ENCODE measurements at places on chromosomes 1 and 21.

- no peak for DNase-seq
These were observed 12.0 kb downstream of the MIIP start for GRCh38 chr1:12031039-12031980.

GRCh38 chr1:77200293-77200692 is 18.9 kb downstream of the PIGK start:
- no peak for DNase-seq

DNA sequence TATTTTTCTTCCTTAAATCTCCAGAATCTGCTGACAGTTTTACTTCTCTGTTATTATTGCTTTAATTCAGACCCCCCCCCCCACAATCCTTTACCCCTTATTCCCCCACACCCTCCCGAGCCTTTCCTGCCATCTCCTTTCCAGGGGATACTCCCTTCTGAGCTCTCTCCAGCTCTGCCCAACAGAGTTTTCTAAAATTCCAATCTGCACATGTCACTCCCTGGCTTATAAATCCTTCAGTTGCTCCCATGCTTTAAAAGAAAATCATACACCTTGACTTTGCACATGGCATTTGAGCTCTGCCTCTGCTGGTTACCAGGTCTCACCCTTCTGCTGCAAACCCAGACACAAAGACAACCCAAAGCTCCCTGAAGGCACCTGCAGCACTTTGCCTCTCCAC is 11.7 kb upstream of the EPS8L3 start:
- no peak for DNase-seq

DNA sequence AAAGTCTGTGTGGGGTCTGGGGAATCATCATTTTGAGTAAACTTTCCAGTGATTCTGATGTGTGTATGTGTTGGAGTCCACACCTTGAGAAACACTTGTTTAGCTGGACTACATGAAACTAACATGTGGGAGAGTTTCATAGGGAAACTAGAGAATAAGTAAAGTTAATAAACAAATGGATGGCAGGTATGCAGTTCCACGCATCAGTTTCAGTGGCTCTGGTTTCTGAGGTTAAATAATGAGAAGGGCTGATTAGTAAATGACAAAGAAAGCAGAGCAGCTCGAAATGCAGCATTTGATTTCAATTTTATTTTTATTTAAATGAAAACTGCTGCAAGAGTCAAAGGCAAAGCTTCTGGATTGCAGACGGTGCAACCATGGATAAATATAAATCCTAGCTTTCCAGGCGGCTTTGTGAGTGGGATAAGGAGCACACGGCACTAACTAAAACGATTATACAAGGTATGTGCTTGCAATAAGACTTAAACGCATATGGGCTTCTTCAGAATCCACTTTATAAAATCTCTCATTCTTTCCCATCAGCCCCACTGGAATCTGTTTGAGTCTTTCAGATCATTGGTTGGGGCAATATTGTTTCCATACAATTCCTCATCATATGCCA is 310.7 kb downstream of the PLPP3 start:
- no peak for DNase-seq

DNA sequence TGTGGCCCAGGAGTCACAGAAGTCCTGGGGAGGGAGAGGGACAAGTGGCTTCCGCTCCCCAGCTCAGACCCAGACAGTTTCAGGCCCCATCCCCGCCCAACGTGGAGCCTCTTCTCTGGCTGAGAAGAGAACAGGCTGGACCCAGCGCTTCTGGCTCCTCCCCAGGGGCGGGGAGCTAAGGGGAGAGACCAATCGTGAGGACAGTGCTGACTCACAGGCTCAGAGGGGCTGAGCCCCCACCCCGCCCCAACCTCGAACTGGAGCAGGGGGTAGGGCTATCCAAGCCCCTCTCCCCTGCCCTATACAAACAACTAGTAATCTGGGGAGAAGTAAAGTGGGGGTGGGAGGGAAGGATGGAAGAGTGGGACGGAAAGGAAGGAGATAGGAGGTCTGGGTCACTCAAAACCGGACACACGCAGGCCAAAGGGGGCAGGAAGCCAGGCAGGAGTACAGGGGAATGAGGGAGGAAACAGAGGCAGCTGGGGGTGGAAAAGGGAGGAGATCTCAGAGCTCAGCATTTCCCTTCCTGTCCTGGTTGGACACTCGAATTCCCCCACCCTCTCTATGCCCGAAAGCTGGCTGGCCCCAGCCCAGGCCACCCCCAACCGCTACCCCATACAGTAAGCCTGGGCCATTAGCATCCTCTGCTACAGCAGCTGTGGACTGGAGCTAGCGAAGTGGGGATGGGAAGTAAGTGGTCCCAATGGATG is at the start of gene SHC1:
SHC1 (minus strand) TSS at position 117 of the 710 bp plus-strand sequence. CDS start 221 bp downstream, outside the sequence.
- no peak for DNase-seq

- peak; percentile 21 for DNase-seq
These were observed 673 bp downstream of the CD46 start for GRCh38 chr1:207752456-207752998.

DNA sequence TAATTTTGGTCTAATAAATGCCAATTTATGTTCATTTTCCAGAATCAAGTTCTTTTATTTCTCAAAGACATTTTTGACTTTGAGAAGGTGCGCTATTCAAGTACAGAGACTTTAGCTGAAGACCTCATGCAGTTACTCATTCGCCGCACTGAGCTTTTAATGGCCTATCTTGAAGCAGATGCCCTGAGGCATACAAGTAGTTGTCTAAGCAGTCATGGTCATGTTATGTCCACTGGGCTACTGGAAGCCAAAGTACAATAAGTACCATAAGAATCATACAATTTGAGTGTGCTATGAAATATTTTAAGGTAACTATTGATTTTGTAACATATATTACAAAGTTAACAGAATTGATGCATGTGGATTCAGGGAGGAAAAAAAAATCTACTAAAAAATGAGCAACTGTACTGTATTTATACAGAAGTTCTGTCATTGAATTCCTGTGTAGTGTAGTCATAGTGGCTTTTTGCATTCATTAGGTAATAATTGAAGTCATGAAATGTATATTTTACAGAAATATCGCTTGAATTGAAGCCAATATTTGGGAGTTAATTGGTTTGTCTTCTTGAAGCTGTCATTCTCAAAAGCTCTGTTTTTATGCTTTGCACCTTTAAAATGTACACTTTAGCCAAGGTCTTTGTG is 13.5 kb upstream of the NEXN start:
- DNase-seq: no peak

- DNase-seq: no peak
These were observed 378.7 kb downstream of the USH2A start for GRCh38 chr1:216044538-216044937.

GRCh38 chr1:38118976-38119375 is 72.4 kb upstream of the POU3F1 start:
- no peak for DNase-seq

DNA sequence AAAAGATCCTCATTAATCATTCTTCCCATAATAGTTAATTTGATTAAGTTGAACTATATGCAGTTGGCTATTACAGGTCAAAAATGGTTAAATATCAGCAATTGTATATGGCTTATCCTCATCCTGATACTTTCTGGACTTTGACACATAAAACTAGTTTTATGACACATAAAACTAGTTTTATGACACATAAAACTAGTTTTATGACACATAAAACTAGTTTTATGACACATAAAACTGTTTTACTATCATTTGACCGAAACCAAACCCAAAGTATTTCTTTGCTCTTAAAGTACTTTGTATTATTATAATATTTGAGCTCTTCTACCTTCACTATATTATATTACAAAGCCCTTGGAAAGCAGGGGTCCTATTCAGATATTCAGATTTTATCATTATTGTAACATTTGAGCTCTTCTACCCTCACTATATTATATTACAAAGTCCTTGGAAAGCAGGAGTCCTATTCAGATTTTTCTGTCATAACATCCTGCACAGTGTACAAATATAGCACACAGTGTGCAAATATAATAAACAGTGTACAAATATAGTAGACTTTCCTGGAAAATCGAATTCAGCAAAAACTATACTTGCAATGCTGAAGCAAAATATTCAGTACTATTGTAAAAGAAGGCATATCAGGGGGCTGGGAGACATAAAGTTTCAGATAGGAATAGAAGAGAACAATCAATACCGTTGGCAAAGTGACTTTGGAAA is 53.0 kb downstream of the NVL start:
- no peak for DNase-seq

DNA sequence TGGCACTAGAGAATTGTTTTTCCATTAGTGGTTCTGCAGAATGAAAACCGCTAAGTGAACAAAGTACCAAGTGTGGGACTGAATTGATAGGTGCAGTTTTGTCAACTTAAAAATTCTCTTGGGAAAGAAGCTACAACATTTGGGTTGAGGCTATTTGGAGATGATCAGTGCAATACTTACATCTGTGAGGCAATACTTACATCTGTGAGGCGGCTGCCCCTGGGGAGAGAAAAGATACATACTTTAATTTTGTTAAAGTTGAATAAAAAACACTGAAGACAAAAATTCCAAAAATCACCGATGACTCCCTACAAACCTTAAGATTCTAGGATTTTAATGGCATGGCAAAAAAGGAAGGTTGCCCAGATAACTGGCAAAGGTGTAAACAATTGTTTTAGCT is 1.7 kb downstream of the CFAP410 start:
- no peak for DNase-seq

DNA sequence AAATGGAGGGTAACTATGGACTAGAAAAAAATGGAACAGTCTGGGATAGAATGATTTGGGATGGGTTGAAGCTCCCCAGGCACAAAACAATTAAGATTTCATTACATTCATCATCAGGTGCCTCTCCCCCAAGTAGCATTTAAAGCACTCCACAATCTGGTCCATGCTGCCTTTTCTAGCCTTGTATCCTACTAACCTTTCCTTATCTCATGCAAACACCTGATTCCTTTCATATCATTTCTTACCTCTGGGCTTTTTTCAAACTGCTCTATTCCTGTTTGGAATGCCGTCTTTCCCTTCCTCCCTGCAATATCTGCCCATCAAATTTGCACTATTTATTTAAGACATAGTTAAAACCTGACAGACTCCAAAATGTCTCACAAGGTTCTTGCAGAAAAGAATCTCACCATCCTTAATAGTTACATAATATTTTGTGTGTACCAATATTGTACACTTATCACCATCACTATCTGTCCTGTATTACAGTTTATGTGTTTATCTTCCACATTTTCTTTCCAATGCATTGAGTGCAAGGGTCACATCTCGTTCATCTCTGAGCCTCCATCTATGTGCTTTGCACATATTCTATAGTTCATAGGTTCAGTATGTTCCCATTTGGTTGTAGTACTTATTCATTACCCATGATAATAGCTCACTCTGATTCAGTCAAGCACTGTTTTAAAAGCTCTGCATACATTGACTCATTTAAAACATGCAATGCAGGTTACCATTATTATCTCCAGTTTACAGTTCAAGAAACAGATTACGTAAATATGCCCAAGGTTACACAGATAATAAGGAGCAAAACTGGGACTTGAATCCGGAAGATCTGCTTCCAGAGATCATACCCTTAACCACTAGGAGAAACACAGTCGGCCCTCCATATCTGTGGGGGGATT is 16.1 kb upstream of the SHCBP1L start:
- DNase-seq: no peak

- DNase-seq: no peak
These were observed 25.2 kb upstream of the DYRK1A start for GRCh38 chr21:37341254-37341960.

DNA sequence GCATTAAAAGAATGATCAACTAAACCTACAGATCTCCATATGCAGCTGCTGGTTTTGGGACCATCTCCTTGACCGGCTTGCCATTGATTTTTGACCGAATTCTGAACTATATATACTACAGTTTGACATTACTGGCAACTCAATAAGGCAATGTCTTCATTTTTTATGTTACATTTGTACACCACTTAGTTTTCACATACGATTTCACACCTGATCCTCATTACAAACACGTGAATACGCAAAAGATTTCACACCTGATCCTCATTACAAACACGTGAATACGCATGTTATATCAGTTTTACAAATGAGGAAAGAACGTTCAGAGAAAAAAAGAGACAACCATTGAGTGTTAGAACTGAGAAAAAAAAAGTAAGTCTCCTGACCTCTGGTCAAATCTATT is 1.1 kb downstream of the SASS6 start:
- DNase-seq: no peak

DNA sequence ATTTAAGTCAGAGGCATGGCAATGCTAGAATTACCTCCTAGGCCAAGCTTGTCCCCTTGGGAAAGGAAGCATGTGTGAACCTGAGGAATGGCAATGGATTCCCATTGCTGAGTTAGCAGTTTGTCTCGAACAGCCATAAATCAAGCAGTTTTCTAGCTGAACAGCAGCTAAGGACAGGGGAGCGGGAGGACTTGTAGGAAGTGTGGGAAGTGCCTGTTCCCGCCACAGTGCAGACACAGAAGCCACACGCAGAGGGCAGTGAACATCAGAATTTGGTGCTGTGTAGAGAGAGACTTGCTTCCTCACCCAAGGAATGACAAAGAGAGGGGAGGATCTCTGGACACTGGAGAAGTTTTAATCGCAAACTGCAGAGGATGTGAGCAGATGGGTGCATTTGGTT is 3.8 kb downstream of the PHGDH start:
- no peak for DNase-seq

- no peak for DNase-seq
These were observed 139.8 kb upstream of the CHODL start for GRCh38 chr21:18104802-18105201.

DNA sequence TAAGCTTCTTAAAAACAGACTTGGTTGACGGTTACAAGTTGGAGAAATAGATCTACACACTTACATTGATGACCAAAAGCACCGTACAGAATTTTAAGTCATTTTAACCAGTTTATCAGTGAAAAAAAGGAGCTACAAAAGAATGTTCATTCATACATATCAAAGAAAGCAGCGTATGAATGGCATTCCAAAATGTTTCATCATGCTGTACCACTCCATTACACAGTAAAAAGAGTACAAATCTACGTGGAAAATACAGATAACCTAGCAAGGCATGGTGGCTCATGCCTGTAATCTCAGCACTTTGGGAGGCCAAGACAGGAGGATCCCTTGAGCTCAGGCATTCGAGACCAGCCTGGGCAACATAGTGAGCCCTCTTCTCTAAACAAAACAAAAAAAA is 40.3 kb downstream of the ZZZ3 start:
- no peak for DNase-seq

DNA sequence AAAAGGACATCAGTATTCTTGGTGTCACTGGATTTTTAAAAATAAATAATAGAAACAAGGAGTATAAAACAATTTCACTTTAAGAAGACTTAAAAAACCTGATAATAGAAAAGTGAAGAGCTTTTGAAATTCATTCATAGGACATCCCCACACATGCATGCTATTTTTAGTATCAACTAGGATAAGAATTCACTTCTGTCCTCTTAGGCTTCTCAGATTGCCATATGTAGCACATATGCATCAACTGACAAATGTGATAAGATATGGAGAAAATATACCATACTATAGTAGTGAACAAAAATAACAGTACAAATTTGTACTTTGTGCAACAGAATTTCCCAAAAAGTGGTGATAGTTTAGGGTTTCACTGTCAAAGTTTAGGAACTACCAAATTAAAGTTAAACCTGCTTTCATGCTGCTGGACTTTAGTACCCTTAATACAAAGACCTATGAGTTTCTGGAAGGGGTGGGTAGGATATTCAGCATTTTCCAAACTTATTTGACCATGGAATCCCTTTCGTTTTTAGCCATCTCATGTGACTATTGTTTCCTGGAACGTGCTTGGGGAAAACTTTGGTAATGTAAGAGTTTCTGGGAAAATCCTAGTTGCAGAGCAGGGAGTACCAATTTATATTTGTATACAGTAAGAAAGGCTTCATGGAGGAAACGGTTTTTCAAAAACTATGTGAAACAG is 19.8 kb downstream of the RPRD2 start:
- no peak for DNase-seq

Measured in stimulated activated CD8-positive, alpha-beta memory T cell treated with anti-CD3 and anti-CD28 coated beads, Interleukin-7, amount 100 ng/mL, for 48 hours (primary cell).